ENCODE measurements at places on chromosomes 11 and 22.

DNA sequence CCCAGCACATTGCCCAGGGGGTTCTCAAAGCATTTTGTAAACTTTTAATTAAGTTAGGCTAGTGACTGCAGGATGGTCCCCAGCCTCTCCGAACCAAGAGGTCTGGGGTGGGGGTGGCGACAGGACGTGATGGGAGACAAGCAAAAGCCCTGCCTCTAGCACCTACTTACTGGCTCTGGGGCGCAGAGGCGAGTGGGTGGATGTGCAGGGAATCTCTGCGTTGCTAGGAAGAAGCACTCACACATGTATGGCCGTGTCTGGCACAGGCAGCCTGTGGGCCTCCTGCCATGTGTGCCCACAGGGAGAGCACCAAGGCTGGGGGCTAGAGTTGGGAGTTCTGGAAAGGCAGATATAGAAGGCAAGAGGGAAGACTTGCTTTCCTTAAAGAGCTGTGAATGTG is 6.3 kb downstream of the OPCML start:
- DNase-seq = no peak

DNA sequence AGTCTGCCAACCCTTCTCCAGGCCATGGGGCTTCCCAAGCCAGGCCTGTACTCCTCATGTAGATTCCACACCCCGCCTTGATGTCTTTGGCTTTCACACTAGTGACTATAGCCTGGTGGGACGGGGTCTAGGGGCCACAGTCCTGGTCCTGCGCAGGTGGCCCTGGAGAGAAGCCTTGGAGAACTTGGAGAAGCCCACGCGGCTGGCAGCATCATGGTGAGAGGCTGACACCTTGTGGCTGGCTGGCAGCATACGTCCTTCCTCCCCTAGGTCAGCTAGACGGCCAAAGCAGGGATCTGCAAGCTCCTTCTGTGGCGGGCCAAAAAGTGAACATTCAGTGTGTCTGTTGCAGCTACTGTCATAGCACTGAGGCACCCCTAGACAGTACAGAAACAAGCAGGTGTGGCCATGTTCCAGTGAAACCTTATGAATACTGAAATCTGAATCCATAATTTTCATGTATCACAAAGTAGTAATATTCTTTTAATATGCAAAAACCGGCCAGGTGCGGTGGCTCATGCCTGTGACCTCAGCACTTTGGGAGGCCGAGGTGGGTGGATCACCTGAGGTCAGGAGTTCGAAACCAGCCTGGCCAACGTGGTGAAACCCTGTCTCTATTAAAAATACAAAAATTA is 42.0 kb downstream of the FAM83F start:
- DNase-seq = peak; percentile 58

DNA sequence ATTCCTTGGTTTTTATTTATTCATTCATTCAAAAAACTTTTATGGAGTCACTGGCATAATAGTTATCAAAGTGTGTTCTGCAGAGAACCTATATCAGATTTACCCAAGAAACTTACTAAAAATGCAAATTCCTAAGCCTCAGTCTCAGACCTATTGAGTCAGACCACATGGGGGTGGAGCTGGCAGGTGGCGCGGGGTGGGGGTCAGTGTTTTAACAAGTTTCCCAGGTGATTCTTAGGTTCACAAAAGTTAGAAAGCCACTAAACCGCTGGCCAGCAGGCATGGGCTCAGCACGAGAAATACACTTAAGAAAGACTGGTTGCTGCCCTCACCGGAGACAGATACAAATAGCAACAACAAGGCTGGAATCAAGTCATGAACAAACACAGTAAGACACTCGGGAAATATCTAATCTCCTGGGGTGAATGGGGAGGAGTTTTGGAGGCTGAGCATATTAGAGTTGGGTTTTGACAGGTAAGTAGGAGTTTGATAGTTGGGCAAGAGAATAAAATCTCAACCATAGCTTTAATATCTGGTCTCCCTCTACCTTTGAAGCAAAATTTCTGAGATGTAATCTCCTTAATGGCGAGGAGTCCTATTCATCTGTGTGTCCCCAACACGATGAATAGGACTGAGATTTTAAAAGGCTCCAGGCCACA is 167.5 kb upstream of the NECTIN1 start:
- no peak for DNase-seq

- DNase-seq = peak; percentile 69
Measured at GRCh38 chr11:20363500-20364340, at the start of gene HTATIP2. HTATIP2 (plus strand) TSS chr11:20363714; CDS start chr11:20364238, 524 bp downstream.

DNA sequence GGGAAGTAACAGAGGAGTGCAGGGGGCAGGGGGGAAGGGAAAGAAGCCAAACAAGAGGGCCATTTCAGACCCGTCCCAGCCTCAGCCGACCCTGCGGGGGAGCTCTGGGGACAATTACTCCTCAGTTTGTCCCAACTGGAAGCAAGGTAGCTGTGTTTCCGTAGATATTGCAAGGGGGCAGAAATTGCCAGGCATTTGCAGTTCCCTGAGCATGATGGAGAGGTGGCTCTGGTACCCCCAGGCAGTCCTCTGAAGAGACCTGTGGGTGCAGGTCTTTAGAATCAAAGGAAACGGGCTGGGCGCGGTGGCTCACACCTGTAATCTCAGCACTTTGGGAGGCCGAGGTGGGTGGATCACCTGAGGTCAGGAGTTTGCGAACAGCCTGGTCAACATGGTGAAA is 13.8 kb upstream of the JAM3 start:
- DNase-seq = no peak

GRCh38 chr22:20296598-20296997 is 23.3 kb downstream of the DGCR6L start:
- DNase-seq = no peak

GRCh38 chr11:10483174-10483573 is 28.1 kb downstream of the AMPD3 start:
- DNase-seq = no peak

- no peak for DNase-seq
Measured at GRCh38 chr11:26823963-26824362, 102.1 kb upstream of the SLC5A12 start.

DNA sequence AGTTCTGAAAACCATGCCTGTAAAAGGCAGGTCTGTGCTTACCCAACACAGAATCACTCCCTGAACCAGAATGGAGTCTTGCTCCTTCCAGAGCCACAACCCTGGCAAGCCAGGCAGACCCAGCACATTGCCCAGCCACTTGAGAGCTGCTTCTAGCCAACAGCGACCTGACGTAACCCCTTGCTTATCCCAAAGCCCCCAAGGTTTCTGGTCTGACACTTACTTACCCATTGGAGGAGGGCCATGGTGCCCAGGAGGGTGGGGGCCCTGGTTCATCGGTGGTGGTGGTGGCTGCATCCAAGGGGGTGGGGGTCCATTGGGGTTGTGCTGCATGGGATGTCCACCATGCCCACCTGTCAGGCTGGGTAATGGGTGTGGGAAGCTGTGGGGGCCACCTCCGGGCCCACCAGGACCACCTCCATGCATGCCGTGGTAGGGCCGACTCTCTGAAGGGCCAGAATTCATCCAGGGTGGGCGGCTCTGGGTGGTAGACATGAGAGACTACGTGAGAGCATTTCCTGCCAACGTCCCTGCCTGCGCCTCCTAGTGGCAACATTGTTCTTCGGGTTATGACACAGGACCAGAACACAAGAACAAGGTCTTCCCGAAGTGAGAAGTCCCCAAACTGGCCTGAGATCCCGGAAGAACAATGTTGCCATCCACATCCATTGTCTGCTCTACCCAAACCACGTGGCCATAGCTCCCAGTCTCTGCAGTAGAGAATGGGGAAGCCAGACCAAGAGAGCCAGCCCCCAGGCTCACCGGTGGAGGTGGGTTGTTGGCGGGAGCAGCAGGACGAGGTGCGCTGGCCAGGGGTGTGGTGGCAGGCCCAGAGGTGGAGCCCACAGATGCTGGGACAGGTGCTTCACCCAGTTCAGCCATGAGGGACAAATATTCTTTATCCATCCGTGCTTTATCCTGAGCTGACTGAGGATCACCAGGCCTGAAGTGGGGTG is 7.8 kb upstream of the PYGM start:
- peak; percentile 58 for DNase-seq

DNA sequence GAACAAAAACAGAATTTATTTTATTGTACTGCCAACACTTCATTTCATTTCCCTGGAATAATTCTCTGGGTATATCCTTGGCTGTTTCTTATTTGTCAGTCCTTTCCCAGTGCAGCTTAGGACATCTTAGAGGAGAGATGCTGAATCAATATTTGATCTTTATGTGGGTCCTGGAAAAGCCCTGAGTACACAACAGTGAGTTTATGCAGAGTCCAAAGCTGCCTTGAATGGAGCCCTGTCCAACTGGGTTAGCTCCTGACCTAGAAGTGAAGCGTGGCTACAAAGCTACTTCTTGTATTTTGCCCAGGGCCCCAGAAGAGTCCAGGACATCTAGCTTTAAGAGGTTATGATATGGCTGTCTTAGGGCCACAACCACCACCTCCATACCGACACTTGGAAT is 378.0 kb upstream of the FAT3 start:
- DNase-seq = no peak

- DNase-seq = no peak
Measured at GRCh38 chr11:111465400-111465799, 46.8 kb downstream of the BTG4 start.

Data from activated naive CD4-positive, alpha-beta T cell treated with anti-CD3 and anti-CD28 coated beads, Interleukin-2, amount 50 U/mL, for 72 hours (primary cell).